Right ventricle myocardium inferior (tissue), 1 donor: ENCODE measurements at places on chromosomes 2 and 18. TPM values are rescaled to one million over a fixed set of nuclear protein-coding genes. Genes with fewer than 3 reads are reported as not detected.

OSR1 gene
- 6.3 TPM for total RNA-seq

- peak; percentile 78 for DNase-seq
Measured at GRCh38 chr18:76495435-76496193, 572 bp upstream of the ZNF516 start.

GRCh38 chr2:73614997-73615396 lies 27.2 kb downstream of the NAT8 start:
- DNase-seq: no peak

DNA sequence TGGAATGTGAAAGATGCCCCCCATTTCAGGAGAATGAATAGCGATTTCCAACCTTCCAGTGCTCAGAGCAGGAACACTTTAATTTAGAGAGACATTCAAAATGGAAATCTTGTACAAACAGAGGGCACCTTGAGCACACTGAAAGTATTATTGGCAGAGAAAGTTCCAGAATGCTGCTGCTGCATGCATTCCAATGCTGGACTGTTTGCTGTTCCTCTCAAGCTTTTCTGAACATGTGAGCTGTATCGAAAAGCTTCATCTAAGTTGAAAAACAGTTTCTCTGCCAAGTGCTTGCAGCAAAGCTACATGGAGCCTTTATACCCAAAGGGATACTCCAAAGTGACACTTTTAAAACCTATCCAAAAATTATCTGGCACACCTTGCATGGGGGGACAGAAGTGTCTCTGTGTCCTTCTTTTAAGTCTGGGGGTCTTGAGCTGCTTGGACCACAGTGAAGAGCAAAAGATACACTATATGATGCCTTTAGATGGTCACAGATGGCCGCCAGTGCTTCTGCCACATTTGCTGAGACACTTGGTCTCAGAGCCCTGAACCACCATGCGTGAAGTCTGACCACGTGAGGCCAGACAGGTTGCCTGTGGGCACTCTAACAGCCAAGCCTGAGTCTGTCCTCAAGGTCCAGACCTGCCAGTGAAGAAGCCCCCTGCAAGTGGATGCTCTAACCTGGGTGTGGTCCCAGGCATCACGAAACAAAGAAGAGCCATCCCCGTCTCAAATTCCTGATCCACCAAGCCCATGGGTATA lies 18.8 kb downstream of the UXS1 start:
- DNase-seq: no peak

GRCh38 chr2:217740756-217741155 lies 262.0 kb downstream of the TNS1 start:
- DNase-seq: no peak

DNA sequence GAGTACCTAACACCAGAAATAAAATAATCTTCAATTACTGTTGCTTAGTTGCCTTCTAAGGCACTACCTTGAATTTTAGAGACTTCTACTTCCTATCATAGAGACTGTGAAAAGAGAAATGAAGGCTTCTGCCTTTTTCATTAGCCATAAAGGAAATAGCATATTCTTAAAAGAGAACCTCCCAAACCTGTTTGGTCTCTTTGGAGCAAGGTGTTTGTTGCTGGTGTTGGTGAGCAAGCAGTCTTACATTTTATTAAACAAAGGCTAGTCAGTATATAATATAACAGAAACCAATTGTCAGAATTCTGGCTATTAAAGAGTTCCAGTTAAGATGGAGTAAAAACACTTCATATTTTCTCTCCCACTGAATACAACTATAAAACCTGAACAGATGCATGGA lies 116.4 kb downstream of the TAF4B start:
- DNase-seq: no peak
